Stimulated activated CD4-positive, alpha-beta T cell treated with anti-CD3 and anti-CD28 coated beads, Interleukin-1b, Interleukin-23, amount 100 ng/mL, for 48 hours (primary cell): ENCODE measurements at places on chromosomes 3 and 15.

GRCh38 chr3:30286007-30286669, 320.3 kb upstream of the TGFBR2 start:
- peak; percentile 14 for DNase-seq

DNA sequence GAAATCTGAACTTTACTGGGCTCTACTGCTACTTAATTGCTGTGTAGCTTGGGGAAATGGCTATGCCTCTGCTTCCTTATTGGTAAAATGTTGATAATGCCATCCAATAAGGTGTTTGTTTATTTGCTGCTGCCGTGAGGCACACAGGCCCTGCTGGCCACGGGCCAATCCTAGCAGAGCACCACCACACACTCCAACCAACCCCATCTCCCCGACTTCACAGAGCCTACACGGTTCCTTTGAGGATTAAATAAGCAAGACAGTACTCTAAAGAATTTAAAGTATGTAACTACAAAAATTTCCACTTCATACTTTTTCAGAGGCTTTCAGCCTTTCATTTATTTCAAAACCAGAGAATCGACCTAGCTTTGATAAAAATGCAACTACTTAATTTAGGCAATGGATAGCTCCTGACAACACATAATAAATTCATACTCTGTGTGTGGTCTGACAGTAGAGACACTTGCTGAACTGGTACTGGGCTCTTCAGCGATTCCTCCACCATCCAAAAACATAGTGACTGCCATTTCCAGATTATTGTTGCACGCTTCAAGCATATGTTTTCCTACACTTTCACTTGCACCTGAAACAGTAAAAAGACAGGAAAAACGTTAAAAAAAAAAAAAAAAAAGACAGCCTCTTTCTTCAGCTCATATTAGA, 25.3 kb downstream of the UBXN7 start:
- DNase-seq = no peak

DNA sequence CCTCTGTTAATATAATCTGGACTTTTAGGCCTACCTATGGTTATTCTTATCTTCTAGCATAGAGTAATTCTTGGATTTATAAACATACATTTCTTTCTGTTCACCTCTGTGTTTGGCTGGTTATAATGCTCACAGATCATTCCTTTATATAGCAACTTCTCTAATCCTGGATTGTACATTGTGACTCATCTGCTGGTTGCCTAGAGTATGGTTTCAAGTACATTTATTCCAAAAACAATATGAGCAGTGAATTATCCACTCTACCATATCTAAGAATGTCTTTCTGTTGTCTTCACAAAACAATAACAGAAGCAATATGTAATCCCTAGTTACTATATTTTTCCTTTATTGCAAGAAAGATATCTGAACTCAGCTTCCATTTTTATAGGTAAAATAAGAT, 35.3 kb downstream of the FSIP1 start:
- DNase-seq = no peak

GRCh38 chr3:103337179-103337845, 902.5 kb downstream of the ZPLD1 start:
- DNase-seq = no peak

- DNase-seq = no peak
Observed at GRCh38 chr3:4523710-4524698, 30.9 kb downstream of the ITPR1 start.

DNA sequence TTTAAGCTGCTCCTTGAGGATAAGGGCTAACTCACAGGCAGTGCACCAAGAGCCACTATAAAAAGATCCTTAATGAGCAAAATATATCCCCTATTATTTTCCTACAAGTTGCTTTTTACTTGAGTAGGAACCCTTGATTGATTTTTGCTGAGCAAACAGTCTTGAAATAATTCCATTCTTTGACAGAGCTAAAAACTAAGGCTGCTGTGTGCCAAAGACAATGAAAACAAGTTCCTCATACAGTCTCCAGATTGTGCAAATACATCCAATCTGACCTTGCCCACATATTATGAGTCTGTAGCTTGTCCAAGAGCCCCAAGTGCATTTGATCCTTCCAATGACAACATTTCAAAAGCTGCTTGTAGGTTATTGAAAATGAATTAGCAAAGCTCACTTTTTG, 15.0 kb downstream of the PRKAR2A start:
- no peak for DNase-seq

GRCh38 chr3:81530180-81530939, 231.1 kb downstream of the GBE1 start:
- no peak for DNase-seq

GRCh38 chr15:82698711-82699345, 10.8 kb downstream of the AP3B2 start:
- no peak for DNase-seq

DNA sequence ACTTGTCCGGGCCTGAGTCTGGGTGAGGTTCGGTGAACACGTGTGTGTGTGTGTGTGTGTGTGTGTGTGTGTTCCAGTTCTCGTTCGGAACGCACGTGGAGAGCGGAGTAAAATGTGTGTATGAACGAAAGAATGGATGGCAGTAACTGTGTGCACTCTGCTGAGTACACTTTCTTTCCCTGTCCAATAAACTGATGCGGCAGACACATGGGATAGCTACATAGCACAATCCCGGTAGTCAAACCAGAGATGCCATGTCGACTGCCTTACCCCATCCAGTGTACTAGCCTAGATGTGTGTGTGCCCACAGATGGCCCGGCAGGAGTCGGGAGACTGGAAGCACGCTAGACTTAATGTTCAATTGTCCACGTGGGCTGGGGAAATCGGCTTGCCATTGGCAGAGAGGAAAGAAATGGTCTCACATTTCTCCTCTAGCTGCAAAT, 507 bp upstream of the GOLIM4 start:
- peak; percentile 2 for DNase-seq

DNA sequence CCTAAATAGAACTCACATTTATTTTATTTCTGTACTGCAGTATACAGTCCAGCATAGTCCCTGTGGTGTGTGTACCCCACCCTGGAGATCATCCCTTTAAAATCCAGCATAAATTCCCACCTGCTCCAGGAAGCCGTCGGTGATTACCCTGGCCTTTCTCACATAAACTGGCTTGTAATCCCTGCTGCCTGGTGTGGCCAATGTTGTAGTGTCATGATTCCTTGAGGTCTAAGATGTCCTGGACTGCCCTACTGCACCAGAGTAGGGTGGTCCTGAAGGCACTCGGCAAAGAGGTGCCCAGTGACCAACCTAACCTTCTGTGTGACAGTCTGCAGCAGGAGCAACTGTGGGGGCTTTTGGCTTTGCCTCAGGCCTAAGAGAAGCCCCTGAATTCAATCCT, 58.9 kb downstream of the ITGA11 start:
- DNase-seq = no peak

DNA sequence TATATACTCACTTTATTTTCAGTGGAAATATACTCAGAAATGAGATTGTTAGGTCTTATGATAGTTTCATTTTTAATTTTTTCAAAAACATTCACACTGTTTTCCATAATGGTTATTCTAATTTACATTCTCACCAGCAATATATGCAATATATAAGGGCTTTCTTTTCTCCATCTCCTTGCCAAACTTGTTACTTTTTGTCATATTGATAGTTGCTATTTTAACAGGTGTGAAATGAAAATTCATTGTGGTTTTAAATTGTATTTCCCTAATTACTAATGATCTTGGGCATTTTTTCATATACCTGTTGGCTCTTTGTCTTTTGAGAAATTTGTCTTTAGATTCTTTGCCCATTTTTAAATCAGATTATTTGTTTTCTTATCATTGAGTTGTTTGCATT, 325.2 kb downstream of the DIPK2A start:
- no peak for DNase-seq

- no peak for DNase-seq
Observed at GRCh38 chr15:80549654-80550053, 145.5 kb upstream of the ABHD17C start.

- DNase-seq = no peak
Observed at GRCh38 chr3:181739628-181740027, 27.9 kb downstream of the SOX2 start.

GRCh38 chr3:174685796-174686195, 173.3 kb upstream of the NAALADL2 start:
- DNase-seq = no peak

DNA sequence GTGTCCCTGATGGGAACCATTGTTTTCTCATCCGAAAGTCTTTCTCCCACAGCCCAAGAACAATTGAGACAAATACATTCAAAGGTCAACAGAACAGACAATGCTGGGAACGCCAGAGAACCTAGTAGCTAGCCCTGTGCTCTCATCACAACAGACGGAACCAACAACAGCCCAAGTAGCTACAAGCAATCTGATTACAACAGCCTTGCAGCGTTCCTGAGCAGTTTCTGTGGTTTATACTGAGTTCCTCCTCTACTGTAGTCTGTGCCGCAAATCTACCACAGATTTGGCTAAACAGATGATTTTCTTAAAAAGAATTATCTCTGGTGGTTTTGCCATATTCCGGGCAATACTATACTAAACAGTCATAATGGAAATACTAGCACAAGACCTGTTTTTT, 435.6 kb downstream of the MECOM start:
- no peak for DNase-seq

GRCh38 chr3:53845103-53845880, 927 bp downstream of the CHDH start:
- DNase-seq = no peak

DNA sequence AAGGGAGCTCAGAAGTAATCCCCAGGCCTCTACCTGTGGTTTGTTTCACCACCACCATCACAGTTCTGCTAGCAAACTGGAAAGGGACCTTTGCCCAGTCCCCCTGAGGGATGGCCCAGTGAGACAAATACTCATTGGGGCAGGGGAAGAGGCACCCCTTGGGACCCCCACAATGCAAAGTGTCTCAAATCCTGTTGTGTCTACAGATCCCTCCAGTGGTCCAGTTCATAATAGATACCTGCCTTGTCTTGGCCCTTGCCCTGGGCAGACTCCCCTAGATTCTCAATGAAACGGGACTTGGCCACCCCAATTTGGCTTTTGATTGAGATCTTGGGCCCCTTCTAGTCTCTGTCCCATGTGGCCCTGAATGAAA, 43.8 kb upstream of the RAB6B start:
- no peak for DNase-seq

DNA sequence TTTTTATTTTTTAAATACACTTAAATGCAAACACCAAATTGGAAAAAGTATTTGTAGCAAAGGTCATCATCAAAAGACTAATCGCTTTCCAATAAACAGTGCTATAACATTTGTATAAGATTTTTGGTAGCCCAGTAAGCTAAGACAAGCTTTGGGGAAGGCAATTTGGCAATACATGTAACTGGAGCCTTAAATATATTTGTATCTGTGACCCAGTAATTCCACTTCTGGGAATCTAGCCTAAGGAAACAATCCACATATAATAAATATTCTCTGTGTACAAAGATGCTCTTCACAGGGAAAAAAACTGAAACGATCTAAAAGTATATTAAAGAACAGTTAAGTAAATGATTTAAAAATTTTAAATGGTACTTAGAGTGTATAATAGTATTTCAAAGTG, 65.5 kb upstream of the TJP1 start:
- DNase-seq = no peak

DNA sequence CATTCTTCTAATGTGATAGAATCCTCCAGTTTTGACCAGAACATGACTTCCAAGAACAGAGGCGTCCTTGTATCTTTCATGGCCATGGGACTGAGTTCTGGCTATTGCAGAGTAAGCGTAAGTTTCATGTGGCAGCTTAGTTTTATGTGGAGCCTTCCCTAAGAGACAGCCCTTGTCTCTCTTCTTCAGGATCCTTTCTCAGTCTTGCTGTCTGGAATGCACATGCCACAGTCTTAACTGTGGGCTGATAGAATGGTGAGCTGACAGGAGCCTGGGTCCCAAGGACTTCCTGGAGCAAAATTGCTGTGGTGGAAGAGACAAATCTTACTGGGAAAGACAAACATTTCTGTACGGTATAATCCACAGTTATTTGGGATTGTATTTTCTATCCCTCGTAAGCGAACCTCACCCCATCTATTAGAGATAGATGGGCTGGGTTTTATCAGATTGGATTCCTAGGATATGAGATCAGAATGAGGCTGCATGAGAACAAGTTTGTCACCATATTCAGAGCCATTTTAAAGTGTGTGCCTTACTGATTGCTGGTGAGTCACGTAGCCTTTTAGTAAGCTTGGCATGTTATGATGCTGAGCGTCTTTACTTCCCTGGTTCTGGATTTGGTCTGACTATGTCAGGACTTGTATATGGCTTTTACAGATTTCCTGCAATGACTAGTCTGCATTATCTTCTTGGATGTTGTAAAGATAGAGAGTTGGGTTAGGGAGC, 32.8 kb downstream of the CDIN1 start:
- DNase-seq = no peak

DNA sequence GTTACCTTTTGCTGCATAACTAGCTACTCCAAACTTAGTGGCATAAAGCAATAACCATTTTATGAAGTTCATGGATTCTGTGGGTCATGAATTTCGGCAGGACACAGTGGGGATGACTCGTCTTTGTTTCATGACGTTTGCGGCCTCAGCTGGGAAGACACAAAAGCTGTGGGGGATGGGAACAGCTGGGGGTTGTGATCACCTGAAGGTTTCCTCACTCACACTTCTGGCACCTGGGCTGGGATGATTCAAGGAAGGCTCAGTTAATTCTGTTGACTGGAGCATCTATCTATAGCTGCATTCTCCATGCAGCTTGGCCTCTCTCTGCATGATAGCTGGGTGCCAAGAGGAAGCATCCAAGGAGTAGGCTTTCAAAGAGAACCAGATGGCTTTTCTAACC, 332.8 kb downstream of the ULK4 start:
- DNase-seq = no peak

GRCh38 chr3:108823227-108823626, 641 bp downstream of the TRAT1 start:
- no peak for DNase-seq

DNA sequence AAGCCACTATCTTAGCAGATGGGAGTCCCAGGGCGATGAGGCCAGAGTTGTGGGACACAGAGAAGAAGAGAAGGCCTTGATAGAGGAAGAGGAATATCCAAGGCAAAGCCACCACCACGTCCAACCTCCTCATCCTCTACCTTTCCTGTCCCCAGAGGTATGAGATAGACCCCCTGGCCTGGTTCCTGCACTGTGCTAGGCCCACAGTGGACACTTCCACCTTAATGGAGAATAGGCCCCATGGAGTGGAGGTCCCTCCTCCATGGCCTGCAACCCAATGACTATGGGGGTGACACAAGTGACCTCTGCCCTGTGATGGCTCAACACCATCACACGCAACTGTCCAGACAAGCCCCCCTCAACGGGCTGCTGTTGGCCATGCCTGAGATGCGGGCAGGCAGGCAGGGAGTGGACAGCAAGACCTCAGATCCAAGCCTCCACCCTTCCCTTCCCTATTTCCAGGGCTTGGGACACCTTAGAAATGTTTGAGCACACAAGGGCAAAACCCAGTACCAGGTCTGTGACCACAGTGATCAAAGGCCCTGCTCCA, 36.8 kb downstream of the GRAMD2A start:
- no peak for DNase-seq
